ENCODE measurements at places on chromosomes 4 and X. TPM values are rescaled to one million over a fixed set of nuclear protein-coding genes. Genes with fewer than 3 reads are reported as not detected.
A peak's percentile ranks its signal among the peaks of the same experiment; 100 is the strongest.

TRIM75 gene
- not detected for total RNA-seq

PHEX gene
- total RNA-seq = not detected

PNPLA4 gene
- total RNA-seq = 22.1 TPM

OPRPN gene
- not detected for total RNA-seq

RHOXF2 gene
- total RNA-seq = not detected

CT47B1 gene
- not detected for total RNA-seq

PCSK1N gene
- not detected for total RNA-seq

POLN gene
- total RNA-seq = 2.5 TPM

RXFP1 gene
- 3.4 TPM for total RNA-seq

PLP2 gene
- 14.3 TPM for total RNA-seq

GABRB1 gene
- total RNA-seq = not detected

ZCCHC4 gene
- total RNA-seq = 2.9 TPM

BGN gene
- total RNA-seq = 122 TPM

PCDH18 gene
- 1.3 TPM for total RNA-seq

- H3K27ac ChIP-seq = no peak overlapping the region
- H3K4me3 ChIP-seq = no peak overlapping the region
- no peaks in the 10 kb centered on the region for H3K36me3 ChIP-seq
These were observed 116.8 kb upstream of the SHISA3 start for GRCh38 chr4:42280327-42281095.

- DNase-seq = no peak
- no peaks in the 10 kb centered on the region for H3K4me1 ChIP-seq
- H3K36me3 ChIP-seq = no peaks in the 10 kb centered on the region
These were observed 82.3 kb downstream of the ARHGAP24 start for GRCh38 chr4:85557016-85557901.

DNA sequence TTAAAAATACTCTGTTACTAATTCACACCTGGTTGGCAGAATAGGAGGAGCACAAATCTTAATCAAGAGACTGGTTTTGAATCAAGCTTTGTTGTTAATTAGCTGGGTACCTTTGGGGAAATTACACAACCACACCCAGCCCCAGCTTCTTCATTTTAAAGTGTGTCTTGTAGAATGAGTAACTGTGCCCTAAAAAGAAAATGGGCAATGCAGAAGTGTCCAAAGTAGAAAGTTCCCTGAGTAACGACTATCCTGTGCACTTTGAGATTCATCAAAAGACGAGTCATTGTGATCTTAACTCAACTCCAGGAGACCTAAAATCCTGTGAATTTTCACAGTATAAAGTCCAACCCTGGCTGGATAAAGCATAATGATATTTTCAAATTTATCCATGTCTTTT, 792.3 kb upstream of the HS3ST1 start:
- H3K4me1 ChIP-seq = no peaks in the 10 kb centered on the region

GRCh38 chrX:49991758-49992157, 69.4 kb downstream of the CLCN5 start:
- no peaks in the 10 kb centered on the region for H3K27me3 ChIP-seq
- H3K4me1 ChIP-seq = no peaks in the 10 kb centered on the region
- H3K36me3 ChIP-seq = no peaks in the 10 kb centered on the region
- DNase-seq = no peak
- H3K4me3 ChIP-seq = no peak overlapping the region

DNA sequence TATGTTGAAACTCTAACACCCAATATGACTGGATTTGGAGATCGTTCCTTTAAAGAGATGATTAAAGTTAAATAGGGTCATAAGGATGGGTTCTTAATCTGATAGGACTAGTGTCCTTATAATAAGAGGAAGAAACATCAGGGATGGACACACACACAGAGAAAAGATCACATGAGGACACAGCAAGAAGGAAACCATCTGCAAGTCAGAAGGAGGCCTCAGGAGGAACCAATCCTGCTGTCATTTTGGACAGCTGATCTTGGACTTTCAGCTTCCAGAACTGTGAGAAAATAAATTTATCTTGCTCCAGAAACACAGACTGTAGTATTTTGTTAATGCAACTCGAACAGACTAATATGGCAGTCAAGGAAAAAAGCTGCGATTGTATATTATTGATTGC, 631.5 kb downstream of the PCDH7 start:
- H3K4me1 ChIP-seq = no peaks in the 10 kb centered on the region
- no peak overlapping the region for H3K27ac ChIP-seq
- H3K36me3 ChIP-seq = no peaks in the 10 kb centered on the region
- H3K27me3 ChIP-seq = no peaks in the 10 kb centered on the region
- no peak overlapping the region for H3K4me3 ChIP-seq

GRCh38 chr4:87688316-87688715, 38.2 kb downstream of the DMP1 start:
- H3K27ac ChIP-seq = no peak overlapping the region
- H3K27me3 ChIP-seq = no peaks in the 10 kb centered on the region
- no peaks in the 10 kb centered on the region for H3K36me3 ChIP-seq
- no peak overlapping the region for H3K4me3 ChIP-seq

DNA sequence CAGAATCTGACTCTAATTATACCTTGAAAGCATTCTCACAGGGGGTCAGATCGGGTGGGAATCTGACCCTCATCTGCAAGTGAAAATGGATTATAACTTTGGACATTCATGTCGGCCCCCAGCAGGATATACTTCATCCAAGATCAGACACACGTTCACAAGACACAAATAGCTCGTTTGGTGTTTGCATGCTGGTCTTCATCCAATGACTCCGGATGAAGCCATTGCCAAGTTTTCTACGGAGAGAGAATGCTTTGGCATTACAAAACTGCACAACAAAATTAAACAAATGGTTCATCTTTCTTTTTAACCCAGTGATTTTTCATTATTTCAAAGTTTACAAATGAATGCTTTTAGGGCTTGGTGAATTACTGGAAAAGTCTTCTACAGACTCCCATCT, 105.5 kb downstream of the MID1 start:
- no peaks in the 10 kb centered on the region for H3K27me3 ChIP-seq
- H3K27ac ChIP-seq = no peak overlapping the region

DNA sequence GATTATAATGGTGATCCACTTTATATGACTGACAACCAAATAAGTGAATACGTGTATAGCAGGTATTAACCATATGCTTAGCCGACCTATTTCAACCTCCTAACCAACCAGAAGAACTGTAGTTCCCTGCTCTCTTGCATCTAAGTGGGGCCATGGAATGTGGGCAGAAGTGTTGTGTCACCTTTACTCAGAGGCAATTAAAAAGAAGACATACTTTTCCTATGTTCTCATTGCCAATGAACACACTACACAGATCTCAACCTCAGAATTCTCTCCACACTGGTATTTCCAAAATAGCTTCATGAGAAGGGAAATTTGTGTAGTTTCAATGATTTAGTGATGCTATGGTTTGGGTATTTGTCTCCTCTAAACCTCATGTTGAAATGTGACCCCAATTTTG, 3.2 kb upstream of the NFKB1 start:
- no peak overlapping the region for H3K27ac ChIP-seq
- no peaks in the 10 kb centered on the region for H3K36me3 ChIP-seq
- no peaks in the 10 kb centered on the region for H3K27me3 ChIP-seq
- no peak overlapping the region for H3K4me3 ChIP-seq
- H3K4me1 ChIP-seq = peaks cover 6% of the 10 kb centered on the region

DNA sequence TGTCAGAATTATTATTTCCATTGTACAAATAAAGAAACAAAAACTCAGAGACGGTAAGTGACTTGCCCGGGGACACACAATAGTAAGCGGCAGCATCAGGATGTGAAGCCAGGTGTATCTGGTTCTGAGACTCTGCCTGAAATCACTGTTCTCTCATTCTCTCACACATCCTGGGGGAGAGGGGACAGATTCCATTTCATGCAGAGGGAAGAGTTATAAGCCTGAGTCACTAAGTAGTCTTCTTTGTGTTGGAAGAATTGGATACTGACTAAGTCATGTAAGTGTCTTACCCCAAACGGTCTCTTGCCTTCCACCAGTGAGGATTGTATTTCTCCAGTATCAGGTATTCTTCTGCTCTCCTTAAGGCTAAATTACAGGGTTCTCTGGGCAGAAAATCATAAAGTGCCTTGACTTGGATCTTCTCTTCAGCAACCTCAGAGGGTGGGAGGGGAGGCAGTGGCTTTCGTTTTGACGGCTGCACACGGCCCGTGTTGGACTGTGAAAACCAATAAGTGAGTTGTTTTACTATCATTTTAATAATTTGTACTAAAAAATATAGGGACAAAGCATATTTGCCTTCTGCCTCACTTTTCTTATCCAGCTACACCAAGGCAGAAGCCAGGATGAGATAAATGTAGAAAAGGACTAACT, 21.9 kb downstream of the TXK start:
- no peak overlapping the region for H3K27ac ChIP-seq
- no peak for DNase-seq
- no peak overlapping the region for H3K4me3 ChIP-seq
- no peaks in the 10 kb centered on the region for H3K36me3 ChIP-seq

DNA sequence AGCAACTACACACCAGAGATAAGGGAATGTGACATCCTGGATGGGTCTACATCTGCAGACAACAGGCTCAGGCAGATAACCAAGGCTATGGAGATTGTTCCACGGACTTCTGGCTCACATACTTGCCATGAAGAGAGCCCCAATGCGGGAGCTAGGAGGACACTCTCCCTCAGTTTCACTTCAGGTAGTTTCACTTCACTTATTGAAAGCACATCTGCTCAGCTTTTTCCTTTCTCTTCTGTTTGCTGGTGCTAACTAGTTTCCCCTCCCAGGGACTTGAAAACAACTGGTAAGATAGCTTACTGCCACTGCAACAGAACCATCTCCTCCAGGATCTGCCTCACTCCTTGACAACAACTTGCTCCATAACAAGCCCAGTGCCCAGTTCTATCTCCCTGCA, 1.4 kb upstream of the CT47C1 start:
- no peaks in the 10 kb centered on the region for H3K27me3 ChIP-seq
- H3K4me1 ChIP-seq = no peaks in the 10 kb centered on the region
- no peaks in the 10 kb centered on the region for H3K36me3 ChIP-seq
- H3K27ac ChIP-seq = no peak overlapping the region

- no peaks in the 10 kb centered on the region for H3K27me3 ChIP-seq
- peaks cover 40% of the 10 kb centered on the region for H3K36me3 ChIP-seq
- no peaks in the 10 kb centered on the region for H3K4me1 ChIP-seq
- no peak for DNase-seq
- H3K4me3 ChIP-seq = peak overlapping the region; percentile 73
- H3K27ac ChIP-seq = peak overlapping the region; percentile 80
These were observed 532 bp downstream of the RPS4X start for GRCh38 chrX:72276478-72276953.

GRCh38 chr4:25929298-25929686, 15.3 kb downstream of the SMIM20 start:
- no peak overlapping the region for H3K4me3 ChIP-seq
- H3K27ac ChIP-seq = no peak overlapping the region
- DNase-seq = no peak
- H3K36me3 ChIP-seq = no peaks in the 10 kb centered on the region
- no peaks in the 10 kb centered on the region for H3K27me3 ChIP-seq
- no peaks in the 10 kb centered on the region for H3K4me1 ChIP-seq

- H3K27ac ChIP-seq = no peak overlapping the region
- no peak for DNase-seq
- H3K4me1 ChIP-seq = no peaks in the 10 kb centered on the region
- H3K4me3 ChIP-seq = no peak overlapping the region
- no peaks in the 10 kb centered on the region for H3K27me3 ChIP-seq
These were observed 246.8 kb downstream of the ADGRL3 start for GRCh38 chr4:61446941-61447340.

GRCh38 chr4:99651811-99652485, 5.7 kb downstream of the C4orf54 start:
- no peak overlapping the region for H3K27ac ChIP-seq
- DNase-seq = no peak
- H3K4me3 ChIP-seq = no peak overlapping the region
- H3K4me1 ChIP-seq = no peaks in the 10 kb centered on the region
- no peaks in the 10 kb centered on the region for H3K27me3 ChIP-seq

GRCh38 chr4:150164956-150165629, 86.8 kb downstream of the DCLK2 start:
- H3K27ac ChIP-seq = no peak overlapping the region
- no peaks in the 10 kb centered on the region for H3K36me3 ChIP-seq
- H3K27me3 ChIP-seq = no peaks in the 10 kb centered on the region
- no peak overlapping the region for H3K4me3 ChIP-seq

DNA sequence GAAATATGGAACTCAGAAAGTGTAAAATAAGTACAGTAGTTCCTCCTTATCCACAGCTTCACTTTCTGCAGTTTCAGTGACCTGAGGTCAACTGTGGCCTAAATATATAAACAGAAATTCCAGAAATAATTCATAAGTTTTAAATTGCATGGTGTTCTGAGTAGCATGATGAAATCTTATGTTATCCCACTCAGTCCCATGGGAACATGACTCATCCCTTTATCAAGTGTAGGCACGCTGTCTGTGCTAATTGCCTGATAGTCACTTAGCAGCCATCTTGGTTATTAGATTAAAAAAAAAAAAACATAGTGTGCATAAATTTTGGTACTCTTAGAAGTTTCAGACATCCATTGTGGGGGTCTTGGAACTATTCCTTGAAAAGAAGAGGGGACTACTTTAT, 983.4 kb upstream of the ADGRL3 start:
- H3K27ac ChIP-seq = no peak overlapping the region
- no peaks in the 10 kb centered on the region for H3K27me3 ChIP-seq
- H3K4me1 ChIP-seq = no peaks in the 10 kb centered on the region
- DNase-seq = no peak
- H3K36me3 ChIP-seq = no peaks in the 10 kb centered on the region
- no peak overlapping the region for H3K4me3 ChIP-seq

DNA sequence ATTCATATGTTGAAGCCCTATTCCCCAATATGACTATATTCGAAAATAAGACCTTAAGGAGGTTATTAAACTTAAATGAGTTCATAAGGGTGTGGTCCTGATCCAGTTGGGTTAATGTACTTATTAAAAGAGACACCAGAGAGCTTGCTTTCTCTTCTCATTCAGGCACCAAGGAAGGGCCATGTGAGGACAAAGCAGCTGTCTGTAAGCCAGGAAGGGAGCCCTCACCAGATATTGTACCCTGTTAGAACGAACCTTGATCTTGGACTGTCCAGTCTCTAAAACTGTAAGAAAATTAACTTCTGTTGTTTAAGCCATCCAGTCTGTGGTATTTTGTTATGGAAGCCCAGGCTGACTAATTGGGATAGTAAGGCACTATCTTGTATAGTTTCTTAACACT, 9.1 kb upstream of the YTHDC1 start:
- no peaks in the 10 kb centered on the region for H3K4me1 ChIP-seq
- no peak overlapping the region for H3K27ac ChIP-seq
- no peak for DNase-seq
- no peak overlapping the region for H3K4me3 ChIP-seq
- H3K27me3 ChIP-seq = no peaks in the 10 kb centered on the region

DNA sequence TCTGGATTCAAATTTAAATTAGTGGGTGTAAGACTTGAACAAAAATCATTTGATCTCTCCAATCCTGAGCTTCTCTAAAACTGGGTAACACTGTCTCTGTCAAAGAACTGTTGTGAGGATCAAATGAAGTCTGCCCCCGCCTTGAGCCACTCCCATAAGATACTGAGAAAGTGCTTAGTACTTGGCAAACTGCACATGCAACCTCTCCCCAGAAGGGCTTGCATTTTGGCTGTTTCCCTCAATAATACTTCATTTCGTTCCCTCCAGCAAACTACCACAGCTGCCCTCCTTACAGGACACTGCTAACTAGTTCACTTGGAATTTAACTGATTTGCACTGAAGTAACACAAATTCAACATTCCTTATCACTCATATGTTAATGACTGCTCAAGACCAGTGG, 79.8 kb downstream of the APBB2 start:
- H3K27me3 ChIP-seq = no peaks in the 10 kb centered on the region
- H3K36me3 ChIP-seq = no peaks in the 10 kb centered on the region
- peaks cover 36% of the 10 kb centered on the region for H3K4me1 ChIP-seq
- H3K27ac ChIP-seq = no peak overlapping the region
- DNase-seq = no peak

- no peak overlapping the region for H3K27ac ChIP-seq
- DNase-seq = no peak
- H3K4me1 ChIP-seq = no peaks in the 10 kb centered on the region
- H3K36me3 ChIP-seq = no peaks in the 10 kb centered on the region
- peaks cover 4% of the 10 kb centered on the region for H3K27me3 ChIP-seq
These were observed 8.3 kb downstream of the BMP3 start for GRCh38 chr4:81038636-81039350.
